ENCODE measurements at places on chromosomes 7 and 10. TPM values are rescaled to one million over a fixed set of nuclear protein-coding genes. Genes with fewer than 3 reads are reported as not detected.

The RBP4 gene
- 0.57 TPM for total RNA-seq

The SAP25 gene
- total RNA-seq: 11.0 TPM

The MACC1 gene
- 48.4 TPM for total RNA-seq

The PTN gene
- 4.5 TPM for total RNA-seq

The LIPK gene
- not detected for total RNA-seq

The ACHE gene
- total RNA-seq: 0.35 TPM

The CAMK2G gene
- 147 TPM for total RNA-seq

The ANKRD61 gene
- not detected for total RNA-seq

- no peaks in the 10 kb centered on the region for H3K36me3 ChIP-seq
- no peak for DNase-seq
- no peaks in the 10 kb centered on the region for H3K27me3 ChIP-seq
- H3K4me1 ChIP-seq: no peaks in the 10 kb centered on the region
- H3K27ac ChIP-seq: no peak overlapping the region
These were observed 49.3 kb downstream of the TPK1 start for GRCh38 chr7:144786522-144786921.

GRCh38 chr10:90905925-90906324 lies 15.0 kb downstream of the ANKRD1 start:
- no peaks in the 10 kb centered on the region for H3K36me3 ChIP-seq
- DNase-seq: no peak
- no peak overlapping the region for H3K27ac ChIP-seq
- no peak overlapping the region for H3K4me3 ChIP-seq
- no peaks in the 10 kb centered on the region for H3K27me3 ChIP-seq
- H3K4me1 ChIP-seq: no peaks in the 10 kb centered on the region

GRCh38 chr7:112905950-112906349 lies 115.8 kb upstream of the TMEM168 start:
- no peaks in the 10 kb centered on the region for H3K36me3 ChIP-seq
- no peak for DNase-seq

DNA sequence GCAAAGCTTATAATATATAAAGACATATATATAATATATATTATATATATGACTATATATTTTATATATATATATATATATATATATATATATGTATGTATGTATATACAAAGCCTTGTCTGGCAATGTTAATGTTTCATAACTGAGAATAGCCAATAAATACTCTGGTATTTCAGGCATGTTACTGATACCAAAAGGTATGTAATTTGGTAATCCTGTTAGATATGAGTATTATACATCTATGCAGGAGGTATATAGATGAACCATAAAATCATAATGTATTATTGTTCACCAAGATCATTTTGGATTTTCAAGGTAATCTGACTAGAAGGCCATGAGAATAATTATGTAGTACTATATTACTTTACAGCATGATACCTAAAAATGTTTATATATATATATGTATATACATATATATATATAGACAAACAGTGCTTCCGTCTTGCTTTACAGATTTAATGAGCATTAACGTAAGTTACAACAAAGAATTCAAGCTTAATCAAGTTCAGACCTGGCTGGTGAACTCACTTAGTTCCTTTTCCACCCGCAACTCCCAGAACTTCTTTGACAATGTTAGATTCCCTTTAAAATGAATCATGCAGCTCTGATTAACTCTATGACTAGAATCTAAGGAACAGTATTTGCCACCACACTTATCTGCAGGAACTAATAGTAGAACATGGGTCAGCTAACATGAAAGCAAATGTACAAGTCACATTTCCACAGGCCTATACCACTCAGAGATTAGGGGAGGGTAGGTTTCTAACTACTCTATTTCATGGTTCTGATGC lies 82.7 kb downstream of the SLC25A13 start:
- no peak overlapping the region for H3K27ac ChIP-seq
- H3K4me1 ChIP-seq: no peaks in the 10 kb centered on the region
- no peaks in the 10 kb centered on the region for H3K36me3 ChIP-seq
- no peak for DNase-seq

DNA sequence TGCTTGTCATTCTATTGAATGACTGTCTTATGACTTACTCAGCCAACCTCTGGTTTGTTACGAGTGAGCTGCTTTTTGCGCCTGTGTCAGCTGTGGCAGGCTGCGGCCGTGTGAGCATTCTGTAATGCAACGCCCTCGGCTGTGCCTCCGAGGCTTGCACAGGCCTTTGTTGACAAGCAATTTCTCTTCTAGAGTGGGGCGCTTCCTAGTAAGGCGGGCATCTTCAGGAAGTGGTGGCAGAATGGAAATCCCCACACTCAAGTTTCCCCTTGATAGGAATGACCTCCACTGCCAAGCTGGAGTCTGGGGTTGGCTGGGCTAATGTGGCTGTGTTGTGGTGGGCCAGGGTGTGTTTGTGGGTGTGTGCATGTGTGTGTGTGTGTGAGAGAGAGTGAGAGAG lies 20.2 kb upstream of the TMEM178B start:
- DNase-seq: no peak
- H3K4me1 ChIP-seq: no peaks in the 10 kb centered on the region
- H3K27me3 ChIP-seq: peaks cover 65% of the 10 kb centered on the region
- H3K27ac ChIP-seq: no peak overlapping the region
- H3K36me3 ChIP-seq: no peaks in the 10 kb centered on the region
- no peak overlapping the region for H3K4me3 ChIP-seq

DNA sequence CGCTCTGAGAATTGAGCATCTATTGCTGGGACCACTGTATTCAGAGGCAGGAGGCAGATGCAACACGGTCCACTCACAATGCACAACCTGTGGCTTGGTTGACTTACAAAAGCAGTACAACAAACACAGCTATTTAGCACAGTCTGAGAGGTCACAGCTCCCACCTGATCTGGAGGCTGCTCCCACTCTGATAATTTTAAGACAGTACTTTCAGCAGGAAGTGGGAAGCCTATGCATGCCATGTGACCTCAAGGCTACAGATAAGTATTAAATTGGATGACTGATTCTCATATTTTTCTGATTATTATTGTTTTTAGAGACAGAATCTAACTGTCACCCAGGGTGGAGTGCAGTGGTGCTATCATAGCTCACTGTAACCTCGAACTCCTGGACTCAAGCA lies 659.3 kb downstream of the PARD3 start:
- no peaks in the 10 kb centered on the region for H3K27me3 ChIP-seq
- no peaks in the 10 kb centered on the region for H3K4me1 ChIP-seq
- H3K36me3 ChIP-seq: no peaks in the 10 kb centered on the region
- H3K4me3 ChIP-seq: no peak overlapping the region
- H3K27ac ChIP-seq: no peak overlapping the region

DNA sequence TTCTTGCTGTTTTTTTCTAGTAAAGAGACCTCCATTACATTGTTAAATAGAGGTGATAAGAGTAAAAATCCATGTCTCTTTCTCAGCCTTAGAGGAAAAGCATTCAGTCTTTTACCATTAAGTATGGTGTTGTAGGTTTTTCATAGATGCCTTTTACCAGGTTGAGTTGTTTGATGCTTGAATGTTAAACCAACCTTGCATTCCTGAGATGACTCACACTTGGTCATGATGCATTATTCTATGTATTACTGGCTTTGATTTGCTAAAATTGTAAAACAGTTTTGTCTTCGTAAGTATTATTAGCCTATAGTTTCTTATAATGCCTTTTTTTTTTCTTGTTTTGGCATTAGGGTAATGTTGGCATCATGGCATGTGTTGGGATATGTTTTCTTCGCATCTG lies 90.0 kb downstream of the ANKRD61 start:
- no peak overlapping the region for H3K4me3 ChIP-seq
- H3K27ac ChIP-seq: no peak overlapping the region

GRCh38 chr7:48811071-48811470 lies 113.3 kb upstream of the CDC14C start:
- H3K4me1 ChIP-seq: no peaks in the 10 kb centered on the region
- H3K27me3 ChIP-seq: no peaks in the 10 kb centered on the region
- DNase-seq: no peak
- H3K36me3 ChIP-seq: no peaks in the 10 kb centered on the region

GRCh38 chr7:103073989-103074518 lies 542 bp downstream of the FBXL13 start:
- H3K27me3 ChIP-seq: no peaks in the 10 kb centered on the region
- H3K4me3 ChIP-seq: peak overlapping the region; percentile 92
- peaks cover 26% of the 10 kb centered on the region for H3K4me1 ChIP-seq
- H3K36me3 ChIP-seq: no peaks in the 10 kb centered on the region
- DNase-seq: no peak

DNA sequence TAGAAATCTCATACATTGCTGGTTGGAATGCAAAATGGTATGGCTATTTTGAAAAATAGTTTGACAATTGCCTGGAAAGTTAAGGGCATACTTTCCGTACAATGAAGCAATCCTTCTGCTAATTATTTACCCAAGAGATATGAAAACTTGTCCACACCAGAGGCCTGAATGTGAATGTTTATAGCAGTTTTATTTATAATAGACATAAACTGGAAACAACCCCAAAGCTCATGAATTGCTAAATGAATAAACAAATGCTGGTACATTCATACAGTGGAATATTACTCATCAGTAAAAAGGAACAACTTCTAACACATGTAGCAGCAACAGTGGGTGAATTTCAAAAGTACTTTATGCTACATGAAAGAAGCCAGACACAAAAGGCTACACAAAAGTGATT lies 42.7 kb downstream of the MMRN2 start:
- no peaks in the 10 kb centered on the region for H3K27me3 ChIP-seq
- H3K4me1 ChIP-seq: no peaks in the 10 kb centered on the region
- no peak overlapping the region for H3K27ac ChIP-seq
- peaks cover 4% of the 10 kb centered on the region for H3K36me3 ChIP-seq

DNA sequence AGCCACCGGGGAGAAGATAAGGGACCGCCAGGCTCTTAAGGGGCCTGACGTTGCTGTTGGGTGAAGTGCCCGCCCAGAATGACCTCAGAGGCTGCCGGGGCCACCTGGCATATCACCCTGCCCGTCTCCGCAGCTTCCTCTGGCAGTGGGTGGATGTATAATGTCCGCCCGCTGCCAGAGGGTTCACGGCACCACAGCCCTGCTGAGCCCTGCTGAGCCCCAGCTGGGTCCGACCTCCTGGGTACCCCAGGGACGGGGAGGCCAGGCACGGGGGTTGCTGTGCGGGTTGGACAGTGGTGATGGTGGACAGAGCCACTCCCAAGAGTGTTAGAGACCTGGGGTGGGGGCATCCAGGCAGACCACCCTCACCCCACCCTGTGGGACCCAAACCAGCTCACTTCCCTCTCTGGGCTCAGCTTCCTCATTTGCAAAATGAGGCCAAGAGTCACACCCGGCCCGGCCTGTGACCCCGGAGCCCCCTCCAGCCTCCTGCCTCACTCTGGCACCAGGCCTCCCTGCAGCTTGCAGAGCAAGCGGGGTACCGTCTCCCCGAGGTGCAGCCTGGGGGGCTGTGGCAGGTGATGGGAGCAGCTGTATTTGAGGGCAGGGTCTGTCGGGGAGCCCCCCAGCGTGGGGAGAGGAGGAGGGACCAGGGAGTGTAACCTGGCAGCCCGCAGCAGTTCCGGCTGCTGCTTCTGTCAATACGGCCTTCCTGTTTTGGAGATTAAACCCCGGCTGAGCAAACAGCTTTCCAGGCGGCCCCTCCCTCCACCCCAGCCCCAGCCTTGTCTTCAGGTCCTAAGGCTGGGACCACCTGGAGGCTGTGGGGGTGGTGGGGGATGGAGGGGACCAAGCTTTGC lies 8.4 kb upstream of the LFNG start:
- peaks cover 26% of the 10 kb centered on the region for H3K4me1 ChIP-seq
- no peak overlapping the region for H3K4me3 ChIP-seq
- peaks cover 9% of the 10 kb centered on the region for H3K27me3 ChIP-seq
- no peaks in the 10 kb centered on the region for H3K36me3 ChIP-seq
- no peak overlapping the region for H3K27ac ChIP-seq

DNA sequence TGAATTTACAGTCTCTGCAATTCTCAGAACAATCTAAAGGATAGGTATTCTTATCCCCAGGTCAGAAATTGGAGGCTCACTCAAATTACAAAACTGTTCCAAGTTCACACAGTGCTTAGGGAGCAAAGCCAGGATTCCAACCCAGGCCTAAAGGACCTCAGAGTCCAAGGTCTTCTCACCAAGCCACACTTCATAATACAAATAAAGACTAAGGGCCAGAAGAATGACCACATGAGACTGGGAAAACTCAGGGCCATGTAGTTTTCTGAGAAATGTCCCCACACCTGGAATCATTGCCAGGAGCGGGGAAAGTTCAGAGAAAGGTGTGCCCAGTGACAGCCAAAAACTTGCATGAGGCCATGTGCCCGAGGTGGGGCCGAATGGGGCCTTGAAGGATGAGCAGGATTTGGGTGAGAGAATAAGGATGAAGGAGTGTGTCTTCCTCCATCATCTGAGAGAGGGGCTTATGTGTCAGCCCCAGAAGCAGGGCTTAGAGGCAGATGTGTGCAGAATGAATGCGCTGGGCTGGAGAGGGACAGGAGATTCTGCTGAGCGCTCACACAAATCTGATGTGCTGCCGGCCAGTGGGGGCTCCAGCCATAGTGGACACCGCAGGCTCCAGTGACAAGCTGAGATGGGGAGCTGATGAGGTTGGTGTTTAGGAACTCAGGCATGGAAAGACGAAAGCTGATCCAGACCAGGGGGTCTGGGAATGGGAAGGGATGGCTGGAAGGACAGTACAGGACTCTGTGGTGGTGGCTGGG lies 35.9 kb downstream of the BLNK start:
- H3K36me3 ChIP-seq: no peaks in the 10 kb centered on the region
- H3K4me1 ChIP-seq: no peaks in the 10 kb centered on the region
- no peak overlapping the region for H3K4me3 ChIP-seq
- H3K27ac ChIP-seq: no peak overlapping the region

DNA sequence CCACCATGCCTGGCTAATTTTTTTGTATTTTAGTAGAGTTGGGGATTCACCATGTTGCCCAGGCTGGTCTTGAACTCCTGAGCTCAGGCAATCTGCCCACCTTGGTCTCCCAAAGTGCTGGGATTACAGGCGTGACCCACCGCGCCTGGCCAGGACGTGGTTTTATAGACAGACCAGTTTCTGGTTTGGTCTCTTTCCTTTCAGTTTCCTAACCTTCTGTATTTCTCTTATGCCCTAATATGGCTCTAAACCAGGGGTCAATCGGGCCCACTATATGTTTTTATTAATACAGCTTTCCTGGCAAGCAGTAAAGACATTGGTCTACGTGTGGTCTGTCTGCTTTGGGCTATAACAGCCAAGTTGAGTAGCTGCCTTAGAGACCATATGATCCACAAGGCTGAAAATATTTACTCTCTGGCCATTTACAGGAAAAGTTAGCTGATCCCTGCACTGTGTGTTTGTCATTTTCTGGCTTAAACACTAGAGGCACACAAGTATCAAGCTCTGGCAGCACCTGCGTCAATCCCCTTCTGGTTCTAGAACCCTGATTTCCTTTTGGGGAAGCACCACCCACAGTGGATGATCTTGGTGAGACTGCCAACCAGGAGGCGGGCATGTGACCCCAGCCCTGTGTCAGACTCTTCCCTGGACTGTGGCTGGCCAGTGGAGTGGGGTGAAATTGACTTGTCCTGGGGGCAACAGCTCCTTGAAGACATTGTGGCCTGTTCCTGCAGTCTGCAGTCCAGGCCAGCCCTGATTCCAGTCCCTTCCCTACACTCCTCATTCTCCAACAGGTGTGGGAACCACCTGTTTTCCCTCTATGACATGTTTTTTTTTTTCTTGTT lies 497.2 kb downstream of the PLXNA4 start:
- H3K27me3 ChIP-seq: no peaks in the 10 kb centered on the region
- no peak overlapping the region for H3K4me3 ChIP-seq
- no peaks in the 10 kb centered on the region for H3K36me3 ChIP-seq
- H3K4me1 ChIP-seq: no peaks in the 10 kb centered on the region
- no peak overlapping the region for H3K27ac ChIP-seq
